H1 (cell line): ENCODE measurements at places on chromosomes 2 and 18. TPM values are rescaled to one million over a fixed set of nuclear protein-coding genes. Genes with fewer than 3 reads are reported as not detected.

The ASB1 gene
- total RNA-seq, result 32.7 and 36.0 TPM in 2 replicates

The ALPP gene
- 0.15 TPM in 1 of 2 replicates, not detected in the other for total RNA-seq

The ASAP2 gene
- 16.6 and 18.7 TPM in 2 replicates for total RNA-seq

The TUBA3E gene
- total RNA-seq, result not detected in 2 replicates

The RIT2 gene
- 2.5 and 3.2 TPM in 2 replicates for total RNA-seq

The SMYD1 gene
- total RNA-seq, result not detected in 2 replicates

The CREB1 gene
- 97.4 and 99.0 TPM in 2 replicates for total RNA-seq

The BIRC6 gene
- 67.0 and 69.5 TPM in 2 replicates for total RNA-seq

The PLGLB2 gene
- total RNA-seq, result not detected in 2 replicates
